Dermis microvascular lymphatic vessel endothelial cell (primary cell): ENCODE measurements at places on chromosomes 2 and 18. TPM values are rescaled to one million over a fixed set of nuclear protein-coding genes. Genes with fewer than 3 reads are reported as not detected.

DNA sequence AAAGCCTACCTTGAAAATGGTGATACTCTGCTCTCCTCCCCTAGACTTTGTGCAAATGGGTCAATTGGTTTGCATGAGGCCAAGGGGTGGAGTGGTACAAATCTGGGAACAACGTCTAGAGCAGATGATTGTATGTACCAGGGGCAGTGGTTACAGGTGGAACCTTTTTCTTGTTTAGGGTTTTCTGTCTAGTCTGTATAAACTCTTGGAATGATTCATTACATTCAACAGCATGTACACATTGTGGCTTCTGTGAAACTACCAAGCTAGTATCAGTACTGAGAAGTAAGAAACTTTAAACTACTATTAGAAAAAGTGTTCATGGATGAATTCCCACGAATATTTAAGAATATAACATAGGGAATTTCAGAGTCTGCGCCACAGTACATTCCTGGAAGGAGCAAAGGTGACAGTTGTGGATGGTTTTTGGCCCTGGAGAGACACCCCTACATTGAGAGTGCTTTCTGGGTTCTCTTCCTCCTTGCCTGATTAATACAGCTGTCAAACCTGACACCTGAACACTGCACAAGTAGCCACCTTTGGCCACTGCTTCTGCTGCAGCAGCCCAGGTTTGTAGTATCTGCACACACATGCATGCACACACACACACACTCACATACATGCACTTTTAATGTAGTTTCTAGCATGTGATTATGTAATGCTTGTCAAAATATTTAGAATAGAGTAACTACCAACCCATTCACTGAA, 30.0 kb downstream of the CFAP221 start:
- no peak for DNase-seq

EIF5B gene
- total RNA-seq: 16.7 and 22.6 TPM in 2 replicates

GRCh38 chr2:219500135-219500534, 1.4 kb downstream of the GMPPA start:
- DNase-seq: no peak

GRCh38 chr2:126317790-126318431, 338.0 kb upstream of the GYPC start:
- DNase-seq: no peak

DNA sequence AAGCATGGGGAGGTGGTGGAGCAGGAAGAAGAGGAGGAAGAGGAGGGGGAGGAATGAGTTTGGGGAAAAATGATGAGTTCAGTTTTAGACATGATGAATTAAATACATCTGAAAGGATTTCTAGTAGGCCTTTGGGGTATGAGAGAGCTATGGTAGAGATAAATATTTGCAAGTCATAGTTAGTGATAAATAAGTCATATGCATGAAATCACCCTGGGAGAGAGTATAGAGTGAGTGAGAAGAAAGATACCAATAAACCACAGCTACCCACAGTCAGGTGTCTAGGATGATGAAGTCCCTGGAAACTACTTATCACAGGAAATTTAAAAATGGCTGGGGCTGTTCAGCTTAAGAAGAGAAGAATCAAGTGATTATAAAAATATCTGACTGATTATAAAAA, 240.5 kb downstream of the RDH14 start:
- DNase-seq: no peak

DNA sequence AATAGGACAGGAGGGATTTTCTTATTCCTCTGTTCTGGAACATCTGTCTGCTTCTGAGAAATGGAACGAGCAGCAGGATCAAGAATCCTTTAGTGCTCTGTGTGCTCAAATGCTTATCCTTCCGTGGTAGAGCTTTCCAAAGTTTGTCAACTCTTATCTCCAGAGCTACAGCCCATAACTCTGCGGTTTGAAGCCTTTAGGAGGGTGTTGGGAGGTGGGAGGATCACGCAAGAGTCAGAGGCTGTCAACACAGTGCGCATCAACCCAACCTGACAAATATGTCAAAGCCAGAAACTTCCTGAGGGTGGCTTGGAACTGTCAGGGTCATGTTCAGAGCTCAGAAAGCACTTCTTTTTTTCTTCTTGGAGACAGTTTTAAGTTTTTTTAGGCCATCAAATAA, 95.9 kb downstream of the CRIM1 start:
- DNase-seq: no peak

DNA sequence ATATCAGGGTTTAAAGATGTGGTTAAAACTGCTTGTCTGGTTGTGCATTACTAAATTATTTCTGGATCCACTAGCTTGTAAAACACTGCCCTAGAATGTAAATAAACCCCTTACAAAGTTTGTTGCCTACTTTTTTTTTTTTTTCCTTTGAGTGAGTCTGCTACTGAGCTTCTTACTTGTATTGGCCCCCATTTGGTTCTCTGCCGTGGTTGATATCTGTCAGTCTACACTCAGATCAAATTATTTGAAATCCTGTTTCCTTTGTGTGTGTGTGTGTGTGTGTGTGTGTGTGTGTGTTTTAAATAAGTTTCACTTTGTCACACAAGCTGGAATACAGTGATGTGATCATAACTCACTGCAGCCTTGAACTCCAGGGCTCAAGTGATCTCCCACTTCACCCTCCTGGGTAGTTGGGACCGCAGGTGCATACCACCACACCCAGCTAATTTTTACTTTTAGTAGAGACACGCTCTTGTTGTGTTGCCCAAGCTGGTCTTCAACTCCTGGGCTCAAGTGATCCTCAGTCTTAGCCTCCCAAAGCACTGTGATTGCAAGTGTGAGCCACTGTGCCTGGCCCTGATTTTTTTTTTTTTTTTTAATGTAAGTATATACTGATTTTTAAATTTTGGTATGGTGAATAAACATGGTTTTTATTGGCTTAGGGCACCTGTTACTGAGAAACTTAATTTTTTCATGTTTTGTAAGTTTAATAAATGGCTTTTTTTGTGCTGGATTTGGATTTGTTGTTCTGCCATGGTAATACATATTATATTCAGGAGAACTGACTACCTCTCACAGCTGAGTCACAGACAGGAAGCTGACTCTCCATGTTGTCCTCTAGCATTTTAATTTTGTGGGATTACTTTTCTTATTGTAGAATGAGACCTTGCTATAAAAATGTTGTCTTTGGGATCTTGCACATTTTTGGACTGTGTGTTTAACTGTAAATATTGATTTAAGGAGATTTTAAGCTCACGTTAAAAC, 48.5 kb downstream of the MAP4K4 start:
- peak; percentile 88 for DNase-seq

- no peak for DNase-seq
Observed at GRCh38 chr2:113175042-113175628, 1.4 kb downstream of the PSD4 start.

RAD51AP2 gene
- total RNA-seq: not detected in 2 replicates

- no peak for DNase-seq
Observed at GRCh38 chr2:120934574-120935338, 199.1 kb downstream of the GLI2 start.

GRCh38 chr2:56299171-56299691, 115.4 kb downstream of the CCDC85A start:
- DNase-seq: no peak

- DNase-seq: no peak
Observed at GRCh38 chr2:73385123-73385503, 523 bp upstream of the ALMS1 start.

- DNase-seq: no peak
Observed at GRCh38 chr2:140892436-140892835, 1238.4 kb downstream of the LRP1B start.

DNA sequence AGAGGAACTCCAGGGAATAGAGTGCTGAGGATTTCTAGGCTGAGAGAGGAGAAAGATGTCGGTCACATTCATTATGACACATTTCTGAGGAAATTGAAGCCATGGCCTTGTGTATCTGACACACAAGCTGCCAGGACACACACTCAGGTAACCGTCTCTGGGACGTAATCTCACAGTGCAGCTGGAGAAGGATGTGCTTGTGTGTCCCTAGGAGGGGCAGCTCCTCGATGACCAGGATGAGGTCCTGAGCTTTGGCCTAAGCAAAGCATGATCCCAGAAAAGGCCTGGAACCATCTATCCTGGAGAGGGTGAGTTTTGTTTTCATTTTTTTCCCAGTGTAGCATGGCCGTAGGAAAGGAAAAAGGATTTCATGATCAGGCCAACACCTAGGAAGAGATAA, 102.2 kb downstream of the CAPN13 start:
- no peak for DNase-seq

DNA sequence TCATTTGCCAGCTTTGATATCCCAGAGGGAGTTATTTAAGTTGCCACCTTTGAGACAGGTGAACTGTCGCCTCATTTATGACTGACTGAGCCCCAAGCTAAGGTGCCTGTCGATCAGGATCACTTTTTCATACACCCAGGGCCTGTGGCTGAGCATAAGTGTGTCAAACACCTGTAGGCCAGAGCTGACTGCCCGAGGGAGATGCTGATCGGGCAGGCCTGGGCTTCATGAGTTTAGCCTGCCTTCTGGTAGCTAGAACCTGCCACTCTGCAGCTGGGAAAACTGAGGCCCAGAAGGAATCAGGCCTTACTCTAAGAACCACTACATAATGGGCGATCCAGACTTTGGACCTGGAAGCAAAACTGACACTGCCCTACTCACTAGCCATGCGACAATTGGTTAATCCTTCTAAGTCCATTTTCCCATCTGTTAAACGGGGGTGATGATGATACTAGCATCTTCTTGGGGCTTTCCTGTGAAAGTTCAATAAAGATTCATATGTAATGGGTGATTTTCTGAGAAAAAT, 188.7 kb upstream of the GLI2 start:
- DNase-seq: no peak

DNA sequence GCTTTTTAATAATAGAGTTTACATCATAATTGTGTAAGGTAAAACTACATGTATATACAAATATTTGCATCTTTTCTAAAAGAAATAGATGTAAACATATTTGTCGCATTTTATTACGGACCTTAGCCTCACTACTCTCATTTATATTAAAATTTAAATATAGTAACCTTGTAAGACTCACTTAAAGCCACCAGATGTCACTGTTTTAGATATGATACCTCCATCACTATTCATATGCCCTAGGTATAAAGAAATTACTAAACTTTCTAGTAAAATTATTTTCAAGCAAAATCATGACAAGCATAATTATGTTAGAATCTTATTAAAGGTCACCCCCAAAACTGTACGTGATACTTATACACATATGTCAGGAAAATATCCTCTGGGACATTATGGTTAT, 674.3 kb upstream of the REG3G start:
- DNase-seq: no peak

DNA sequence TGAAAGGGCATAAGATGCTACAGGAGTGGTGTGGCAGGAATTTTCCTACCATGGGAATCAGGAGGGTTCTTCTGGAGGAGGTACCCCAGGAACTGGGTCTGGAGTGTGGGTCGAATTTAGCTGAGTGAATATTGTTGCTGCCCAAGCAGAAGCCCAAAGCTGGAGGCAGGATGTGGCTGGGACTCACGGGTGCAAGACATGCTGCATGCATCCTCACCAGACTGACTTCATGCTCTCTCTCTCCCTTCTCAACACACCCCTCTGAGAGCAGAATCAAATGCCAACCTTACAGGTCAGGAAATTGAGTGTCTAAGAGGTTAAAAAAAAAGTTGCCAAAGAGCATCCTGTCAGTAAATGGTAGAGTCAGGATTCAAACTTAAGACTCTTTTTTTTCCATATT, 78.8 kb upstream of the TTC39C start:
- DNase-seq: no peak

DNA sequence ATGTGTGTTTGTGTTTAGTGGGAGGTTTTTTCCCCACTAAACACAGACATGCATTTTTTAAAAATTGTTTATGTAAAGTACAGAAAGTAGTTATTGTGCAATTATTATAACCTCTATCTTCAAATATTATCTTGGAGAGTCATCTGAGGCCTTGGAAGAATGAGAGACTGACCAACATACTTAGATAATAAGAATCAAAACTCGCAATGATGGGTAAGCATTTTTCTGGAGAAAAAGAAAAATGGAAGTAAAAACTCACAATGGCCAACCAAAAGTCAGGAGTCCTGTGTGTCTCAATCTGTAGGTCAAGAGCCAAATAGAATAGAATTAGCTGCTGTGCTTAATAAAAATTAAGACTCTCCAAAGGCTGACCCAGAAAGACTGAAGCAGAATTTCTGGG, 43.0 kb downstream of the MEMO1 start:
- DNase-seq: no peak

GRCh38 chr2:103959174-103960128, 894.5 kb upstream of the POU3F3 start:
- no peak for DNase-seq

GRCh38 chr2:238445409-238446190, 18.9 kb downstream of the ASB1 start:
- no peak for DNase-seq

DNA sequence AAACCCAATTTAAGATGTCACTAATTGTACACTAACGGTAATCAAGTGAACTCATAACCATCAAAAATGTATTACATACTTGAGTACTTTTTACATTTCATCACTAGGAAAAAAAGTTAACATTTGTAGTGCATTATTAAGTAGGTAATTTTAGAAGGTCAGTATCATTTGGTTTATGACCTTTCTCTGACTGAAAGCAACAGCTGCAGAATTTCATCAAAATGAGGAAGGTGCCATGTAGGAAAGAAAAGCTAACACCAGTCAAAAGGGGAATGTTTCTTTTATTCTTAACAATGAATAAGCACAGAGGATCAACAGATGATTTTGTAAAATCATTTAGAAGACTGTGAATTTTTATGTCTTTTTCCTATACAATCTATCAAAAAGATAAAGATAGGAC, 79.0 kb downstream of the PIGN start:
- DNase-seq: no peak

ZAP70 gene
- total RNA-seq: 0.13 TPM in 2 replicates

- DNase-seq: no peak
Observed at GRCh38 chr2:147365622-147366021, 479.2 kb upstream of the ACVR2A start.

GPR39 gene
- total RNA-seq: not detected in 2 replicates

- DNase-seq: no peak
Observed at GRCh38 chr2:233384811-233385488, 30.7 kb downstream of the DGKD start.

- DNase-seq: no peak
Observed at GRCh38 chr18:75782204-75782603, 354.7 kb upstream of the SMIM21 start.

DNA sequence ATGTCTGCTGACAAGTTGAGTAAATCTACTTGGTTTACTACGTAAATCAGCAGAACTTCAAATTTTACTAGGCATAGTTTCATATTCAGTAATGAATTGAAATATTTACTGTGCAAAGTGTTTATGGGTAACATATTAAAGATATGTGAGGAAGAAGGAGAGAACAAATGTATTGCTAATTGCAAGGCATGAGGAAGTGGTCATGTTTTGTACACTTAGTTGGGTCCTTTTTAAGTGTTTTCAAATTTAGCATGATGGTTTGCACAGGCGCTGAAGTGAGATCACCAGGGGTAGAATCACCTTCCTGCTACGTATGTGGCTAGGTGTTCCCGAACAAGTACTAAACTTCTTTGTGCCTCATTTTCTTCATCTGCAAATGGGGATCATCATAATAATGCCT, 1534.4 kb downstream of the LRP1B start:
- no peak for DNase-seq

DNA sequence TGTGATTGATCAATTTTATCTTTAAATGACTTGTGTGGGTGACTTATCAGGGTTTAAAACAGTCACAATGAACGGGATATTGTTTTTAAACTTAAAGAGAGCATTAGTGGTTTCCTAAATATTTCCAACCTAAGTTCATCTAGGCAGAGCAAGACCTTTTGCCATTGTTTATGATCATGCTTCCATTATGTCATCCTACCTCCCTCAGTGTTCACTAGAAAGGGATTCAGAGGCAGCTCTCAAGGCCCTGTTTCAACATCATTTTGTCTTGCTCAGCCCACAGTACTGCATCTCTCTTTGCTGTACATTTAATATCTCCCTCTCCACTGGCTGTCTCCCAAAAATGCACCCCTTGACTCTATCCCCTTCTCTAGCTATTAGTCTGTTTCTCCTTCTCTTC, 21.5 kb upstream of the PELI1 start:
- no peak for DNase-seq
